Testis (tissue), 5 donors: ENCODE measurements at places on chromosomes 16 and 17. TPM values are rescaled to one million over a fixed set of nuclear protein-coding genes. Genes with fewer than 3 reads are reported as not detected.

The SLFN12L gene
- 1.4 TPM for total RNA-seq

- H3K36me3 ChIP-seq = no peaks in the 10 kb centered on the region
- no peaks in the 10 kb centered on the region for H3K4me1 ChIP-seq
- H3K27me3 ChIP-seq = no peaks in the 10 kb centered on the region
- H3K27ac ChIP-seq = no peak overlapping the region
- no peak overlapping the region for H3K4me3 ChIP-seq
Observed at GRCh38 chr16:53626161-53626560, 77.5 kb downstream of the RPGRIP1L start.

GRCh38 chr17:36867716-36868341, 69.4 kb upstream of the LHX1 start:
- H3K4me3 ChIP-seq = no peak overlapping the region
- H3K27ac ChIP-seq = no peak overlapping the region
- no peaks in the 10 kb centered on the region for H3K27me3 ChIP-seq
- DNase-seq = no peak
- no peaks in the 10 kb centered on the region for H3K36me3 ChIP-seq
- H3K4me1 ChIP-seq = no peaks in the 10 kb centered on the region

DNA sequence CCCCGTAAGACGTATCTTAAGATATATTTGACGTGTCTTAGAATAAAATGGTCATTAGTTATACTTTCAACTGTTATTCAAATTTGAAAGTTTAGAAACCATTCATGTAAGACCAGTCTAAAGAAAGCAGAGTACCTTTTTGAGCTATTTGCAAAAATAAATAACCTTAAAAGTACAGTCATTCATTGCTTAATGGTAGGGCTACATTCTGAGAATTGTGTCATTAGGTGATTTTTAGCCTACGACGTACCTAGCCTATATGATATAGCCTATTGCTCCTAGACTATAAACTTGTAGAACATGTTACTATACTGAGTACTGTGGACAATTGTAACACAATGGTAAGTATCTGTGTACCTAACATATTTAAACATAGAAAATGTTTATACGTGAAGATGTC, 139.2 kb downstream of the PHKB start:
- no peak for DNase-seq
- no peaks in the 10 kb centered on the region for H3K27me3 ChIP-seq
- no peak overlapping the region for H3K27ac ChIP-seq
- H3K36me3 ChIP-seq = no peaks in the 10 kb centered on the region
- no peak overlapping the region for H3K4me3 ChIP-seq
- H3K4me1 ChIP-seq = no peaks in the 10 kb centered on the region

- no peak overlapping the region for H3K27ac ChIP-seq
- DNase-seq = no peak
- H3K27me3 ChIP-seq = no peaks in the 10 kb centered on the region
Observed at GRCh38 chr16:52491216-52491615, 55.7 kb downstream of the TOX3 start.

DNA sequence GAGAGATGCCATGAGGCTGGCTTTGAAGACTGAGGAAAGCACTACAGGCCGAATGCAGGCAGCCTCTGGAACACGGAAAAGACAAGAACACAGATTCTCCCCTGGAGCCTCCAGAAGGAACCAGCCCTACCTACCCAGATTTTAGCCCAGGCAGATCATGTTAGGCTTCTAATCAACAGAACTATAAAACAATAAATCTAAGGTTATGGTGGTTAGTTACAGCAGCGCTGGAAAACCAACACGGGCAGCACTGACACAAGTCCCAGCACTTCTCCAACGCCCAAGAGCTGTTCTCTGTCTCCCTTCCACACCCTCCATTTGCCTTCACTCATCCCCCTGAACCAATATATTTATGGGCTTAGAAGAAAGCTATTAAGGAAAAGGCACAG, 7.5 kb downstream of the ANKRD11 start:
- H3K36me3 ChIP-seq = no peaks in the 10 kb centered on the region
- no peak overlapping the region for H3K4me3 ChIP-seq
- DNase-seq = no peak
- no peak overlapping the region for H3K27ac ChIP-seq
- H3K4me1 ChIP-seq = peaks cover 53% of the 10 kb centered on the region
